GM12878 (cell line): ENCODE measurements at places on chromosomes 16 and 17. TPM values are rescaled to one million over a fixed set of nuclear protein-coding genes. Genes with fewer than 3 reads are reported as not detected.

PRAC1 gene
- not detected in 2 replicates for total RNA-seq

SSTR5 gene
- not detected in 2 replicates for total RNA-seq

USP36 gene
- 65.7 and 72.6 TPM in 2 replicates for total RNA-seq

SLC13A2 gene
- total RNA-seq = 0.13 TPM in 2 replicates

CCDC200 gene
- total RNA-seq = not detected in 2 replicates

C1QTNF1 gene
- total RNA-seq = 0.21 and 0.56 TPM in 2 replicates

C16orf96 gene
- 0.05 and 0.08 TPM in 2 replicates for total RNA-seq

CTRB1 gene
- total RNA-seq = 4.4 and 6.2 TPM in 2 replicates

DNAH2 gene
- not detected in 2 replicates for total RNA-seq

LASP1 gene
- 105 and 114 TPM in 2 replicates for total RNA-seq

TP53TG3C gene
- not detected in 2 replicates for total RNA-seq

SLC16A6 gene
- total RNA-seq = 7.6 and 8.1 TPM in 2 replicates

MAF gene
- 0.11 and 0.13 TPM in 2 replicates for total RNA-seq

ZC3H7A gene
- total RNA-seq = 67.0 and 67.9 TPM in 2 replicates

CCDC182 gene
- total RNA-seq = not detected in 2 replicates

KRTAP4-3 gene
- total RNA-seq = not detected in 2 replicates
